IPS DF 6.9 (cell line): ENCODE measurements at places on chromosomes 1 and 21.

DNA sequence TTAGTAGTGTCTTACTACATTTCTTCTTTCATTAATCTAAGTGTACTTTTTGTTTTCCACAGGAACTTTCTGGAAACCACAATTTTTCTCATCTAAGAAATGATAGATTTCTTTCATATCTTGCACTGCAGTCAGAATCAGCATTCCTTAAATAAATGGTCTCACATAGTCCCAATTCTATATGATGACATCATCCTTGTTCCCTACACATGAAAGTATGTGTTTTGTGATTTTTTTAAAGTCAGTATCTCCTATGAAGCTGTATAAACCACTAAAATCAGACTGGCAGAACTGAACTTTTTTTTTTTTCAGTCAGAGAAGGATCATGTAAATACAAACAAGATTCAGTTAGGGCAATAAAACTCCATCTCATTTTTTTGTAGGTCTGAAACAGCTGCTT, 742.6 kb upstream of the CXADR start:
- DNase-seq: no peak

- DNase-seq: peak; percentile 70
Measured at GRCh38 chr1:74504125-74504932, 8.1 kb downstream of the LRRC53 start.

GRCh38 chr1:198595765-198596164, 43.1 kb upstream of the PTPRC start:
- DNase-seq: no peak

DNA sequence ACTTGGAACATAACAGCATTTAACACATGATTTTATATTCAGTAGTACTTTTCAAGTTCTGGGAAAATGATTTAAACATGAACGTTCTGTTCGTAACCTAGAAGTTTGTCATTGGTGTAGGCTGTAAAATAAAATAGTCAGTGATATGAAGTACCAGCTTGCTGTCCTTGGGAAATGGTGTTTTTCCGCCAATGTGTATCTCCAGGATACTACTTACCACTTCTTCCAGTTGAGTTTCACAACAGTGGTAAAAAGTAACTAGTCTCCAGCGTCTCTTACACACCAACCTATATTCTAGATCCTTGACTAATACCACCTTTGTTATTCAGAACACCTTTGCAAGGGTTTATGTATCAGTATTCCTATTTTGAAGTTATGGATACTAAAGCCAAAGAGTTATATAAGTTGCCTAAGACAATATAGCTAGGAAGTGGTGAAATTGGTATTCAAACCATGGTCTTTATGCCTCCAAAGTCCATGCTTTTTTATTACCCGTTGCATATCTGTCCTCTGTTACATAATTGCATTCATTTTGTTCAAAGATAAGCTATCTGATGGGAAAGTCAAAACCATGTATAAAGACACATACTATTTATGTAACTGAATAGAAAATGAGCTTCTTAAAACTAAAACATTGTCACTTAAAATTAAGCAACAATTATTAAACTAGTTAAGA, 43.1 kb downstream of the HOOK1 start:
- no peak for DNase-seq

- DNase-seq: no peak
Measured at GRCh38 chr21:38993561-38993960, 187.8 kb downstream of the ETS2 start.

DNA sequence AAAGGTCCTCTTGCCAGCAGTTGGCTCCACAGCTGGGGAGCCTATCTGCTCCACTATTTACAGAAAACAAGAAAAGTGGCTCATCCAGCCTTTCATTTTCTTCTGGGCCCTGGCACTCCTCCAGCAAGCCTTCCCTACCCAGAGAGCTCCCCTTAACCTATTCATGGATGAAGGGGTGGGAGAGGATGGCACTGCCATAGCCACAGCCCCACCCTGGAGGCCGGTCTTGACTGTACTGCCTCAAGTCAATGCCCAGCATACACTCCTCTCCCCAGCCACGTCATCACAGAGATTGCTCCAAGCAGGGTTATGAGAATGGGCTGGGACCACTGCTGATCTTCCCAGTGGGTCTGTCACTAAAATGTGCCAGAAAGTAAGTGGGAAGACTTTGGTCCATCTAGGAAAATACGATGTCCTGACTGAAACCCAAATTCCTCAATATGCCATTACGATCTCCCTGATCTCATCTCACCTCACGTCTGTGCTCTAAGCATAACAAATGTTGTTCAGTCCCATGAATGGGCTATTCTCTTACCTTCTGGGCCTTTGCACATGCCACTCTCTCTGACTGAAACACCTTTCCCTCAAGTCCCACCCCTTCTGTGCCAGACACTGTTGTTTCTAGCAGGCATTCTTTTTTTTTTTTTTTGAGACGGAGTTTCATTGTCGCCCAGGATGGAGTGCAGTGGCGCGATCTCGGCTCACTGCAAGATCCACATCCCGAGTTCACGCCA, 21.4 kb upstream of the PTAFR start:
- no peak for DNase-seq

DNA sequence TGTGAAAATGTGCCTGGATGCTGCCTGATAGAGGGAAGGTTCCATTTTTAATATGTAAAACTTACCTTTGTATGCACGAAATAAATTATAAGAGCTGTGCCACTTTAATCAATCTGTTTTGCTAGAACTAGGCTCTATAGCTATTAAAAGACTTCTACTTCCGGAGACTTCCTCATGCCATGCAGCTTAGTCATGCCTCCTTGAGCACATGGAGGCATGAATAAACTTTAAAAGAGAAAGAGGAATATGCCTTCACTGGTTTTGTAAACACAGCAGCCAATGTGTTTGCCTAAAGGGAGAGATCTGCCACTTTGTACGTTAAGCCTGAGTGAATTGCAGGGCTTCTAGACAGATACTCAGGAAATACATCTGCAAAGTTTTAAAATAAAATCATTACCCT, 604.6 kb downstream of the LRRIQ3 start:
- no peak for DNase-seq

- DNase-seq: no peak
Measured at GRCh38 chr21:44415073-44416025, 40.0 kb upstream of the LRRC3 start.
